ENCODE measurements at places on chromosomes 4 and X.

DNA sequence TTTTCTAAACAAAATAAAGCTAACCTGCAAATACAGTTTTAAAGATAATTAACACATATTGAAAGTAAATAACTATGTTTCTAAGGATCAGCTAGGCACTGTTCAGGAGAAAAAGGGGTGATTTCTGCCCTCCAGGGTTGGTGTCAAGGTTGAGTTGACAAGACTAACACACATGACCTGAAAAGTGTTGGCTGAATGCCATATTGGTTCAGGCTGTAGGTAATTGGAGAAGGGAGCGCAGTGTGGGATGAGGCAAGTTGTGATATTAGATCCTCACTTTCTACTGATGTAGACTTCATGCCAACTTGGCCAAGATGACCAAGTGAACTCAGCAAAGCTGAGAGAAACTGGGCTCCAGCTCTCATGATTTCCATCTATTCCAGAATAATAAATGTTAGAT lies 42.2 kb downstream of the PPM1K start:
- DNase-seq, result no peak
- H3K4me1 ChIP-seq, result no peaks in the 10 kb centered on the region
- H3K4me3 ChIP-seq, result no peak overlapping the region
- no peak overlapping the region for H3K27ac ChIP-seq
- H3K27me3 ChIP-seq, result no peaks in the 10 kb centered on the region

- DNase-seq, result peak; percentile 52
- H3K4me1 ChIP-seq, result no peaks in the 10 kb centered on the region
- H3K4me3 ChIP-seq, result peak overlapping the region; percentile 56
- no peaks in the 10 kb centered on the region for H3K36me3 ChIP-seq
- H3K27ac ChIP-seq, result peak overlapping the region; percentile 12
These were observed 793 bp downstream of the TSPAN7 start for GRCh38 chrX:38561951-38562719.

DNA sequence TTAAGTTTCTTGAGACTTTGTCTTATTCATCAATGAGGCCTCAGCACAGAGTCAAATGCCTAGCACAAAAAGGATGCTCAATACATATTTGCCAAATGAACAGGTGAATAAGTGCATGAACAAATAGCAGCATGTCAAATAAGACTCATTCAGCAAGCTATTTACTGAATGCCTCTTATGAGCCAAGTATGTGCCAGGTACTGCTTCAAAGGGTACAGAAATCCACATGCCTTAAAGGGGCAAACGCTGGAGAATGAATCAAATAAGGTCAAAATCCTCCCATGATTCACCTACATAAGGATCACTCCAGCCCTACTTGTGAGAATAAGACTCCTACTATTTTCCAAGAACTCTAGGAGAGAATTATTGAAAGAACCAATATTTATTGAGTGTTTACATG lies 260.2 kb upstream of the CPEB2 start:
- no peak for DNase-seq
- H3K4me3 ChIP-seq, result no peak overlapping the region
- no peaks in the 10 kb centered on the region for H3K4me1 ChIP-seq
- no peaks in the 10 kb centered on the region for H3K27me3 ChIP-seq
- H3K36me3 ChIP-seq, result no peaks in the 10 kb centered on the region
- H3K27ac ChIP-seq, result no peak overlapping the region

GRCh38 chr4:157779081-157779480 lies 393.7 kb downstream of the GASK1B start:
- DNase-seq, result no peak
- H3K4me3 ChIP-seq, result no peak overlapping the region
- H3K27ac ChIP-seq, result no peak overlapping the region
- H3K4me1 ChIP-seq, result no peaks in the 10 kb centered on the region
- H3K36me3 ChIP-seq, result no peaks in the 10 kb centered on the region

GRCh38 chr4:100736641-100737451 lies 219.0 kb upstream of the EMCN start:
- H3K27ac ChIP-seq, result no peak overlapping the region
- no peak for DNase-seq
- H3K4me3 ChIP-seq, result no peak overlapping the region
- H3K27me3 ChIP-seq, result no peaks in the 10 kb centered on the region

- H3K4me1 ChIP-seq, result no peaks in the 10 kb centered on the region
- no peaks in the 10 kb centered on the region for H3K36me3 ChIP-seq
- no peak overlapping the region for H3K4me3 ChIP-seq
- no peaks in the 10 kb centered on the region for H3K27me3 ChIP-seq
- no peak overlapping the region for H3K27ac ChIP-seq
These were observed 159.9 kb upstream of the SLIT2 start for GRCh38 chr4:20091781-20092180.

GRCh38 chr4:154120006-154120676 lies 331.3 kb upstream of the SFRP2 start:
- no peak overlapping the region for H3K4me3 ChIP-seq
- H3K36me3 ChIP-seq, result no peaks in the 10 kb centered on the region
- H3K27me3 ChIP-seq, result no peaks in the 10 kb centered on the region
- DNase-seq, result no peak
- H3K4me1 ChIP-seq, result no peaks in the 10 kb centered on the region

DNA sequence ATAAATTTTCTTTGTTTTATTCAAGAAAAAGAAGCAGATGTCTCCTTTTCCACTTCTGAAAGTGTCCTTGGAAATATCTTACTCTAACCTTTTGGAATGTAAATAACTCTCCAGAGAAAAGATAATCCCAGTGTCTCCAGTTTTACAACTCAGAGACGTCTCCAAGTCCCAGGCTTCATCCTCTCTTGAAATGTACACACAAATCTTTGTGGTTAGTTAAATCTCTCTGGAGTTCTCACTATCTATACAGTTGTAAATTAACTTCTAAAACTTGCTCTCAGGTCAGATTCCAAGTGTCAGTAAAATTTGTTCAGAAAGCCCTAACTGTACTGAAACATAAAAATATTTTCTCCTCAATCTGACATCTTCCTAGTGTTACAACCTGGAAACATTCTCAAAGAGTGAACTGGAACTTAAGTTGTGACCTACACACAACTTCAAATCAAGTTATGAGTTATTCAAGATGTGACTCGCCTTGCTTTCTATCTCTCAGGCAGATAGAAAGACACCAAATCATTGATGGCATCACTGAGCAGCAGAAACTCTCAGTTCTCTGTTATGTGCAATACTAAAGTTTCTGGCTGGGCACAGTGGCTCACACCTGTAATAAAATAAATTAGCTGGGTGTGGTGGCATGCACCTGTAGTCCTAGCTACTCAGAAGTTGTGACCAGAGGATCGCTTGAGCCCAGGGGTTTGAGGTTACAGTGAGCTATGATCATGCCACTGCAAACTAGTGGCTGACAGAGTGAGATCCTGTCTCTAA lies 284.2 kb downstream of the RCHY1 start:
- H3K27me3 ChIP-seq, result no peaks in the 10 kb centered on the region
- H3K27ac ChIP-seq, result no peak overlapping the region
- H3K4me1 ChIP-seq, result no peaks in the 10 kb centered on the region

DNA sequence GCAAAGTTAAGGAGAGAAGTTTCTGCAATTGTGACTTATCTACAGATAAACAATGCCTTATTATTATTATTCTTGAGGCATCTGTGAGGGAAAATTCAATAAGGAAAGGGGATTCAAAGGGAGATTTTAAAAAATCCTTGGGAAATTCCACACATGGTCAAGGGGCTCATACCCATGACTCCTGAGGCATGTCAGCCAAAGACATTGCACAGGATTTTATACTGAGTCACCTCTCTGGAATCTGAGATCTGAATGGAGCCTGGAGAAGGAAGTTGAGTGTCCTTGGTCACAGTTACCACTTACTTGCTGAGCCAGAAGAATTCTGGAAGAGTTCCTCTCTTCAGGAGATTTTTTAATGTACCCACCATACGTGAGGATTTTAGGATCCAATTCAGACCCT lies 14.4 kb upstream of the CXCL8 start:
- H3K36me3 ChIP-seq, result no peaks in the 10 kb centered on the region
- no peak for DNase-seq
- H3K27ac ChIP-seq, result no peak overlapping the region
- H3K4me3 ChIP-seq, result no peak overlapping the region
- no peaks in the 10 kb centered on the region for H3K4me1 ChIP-seq

DNA sequence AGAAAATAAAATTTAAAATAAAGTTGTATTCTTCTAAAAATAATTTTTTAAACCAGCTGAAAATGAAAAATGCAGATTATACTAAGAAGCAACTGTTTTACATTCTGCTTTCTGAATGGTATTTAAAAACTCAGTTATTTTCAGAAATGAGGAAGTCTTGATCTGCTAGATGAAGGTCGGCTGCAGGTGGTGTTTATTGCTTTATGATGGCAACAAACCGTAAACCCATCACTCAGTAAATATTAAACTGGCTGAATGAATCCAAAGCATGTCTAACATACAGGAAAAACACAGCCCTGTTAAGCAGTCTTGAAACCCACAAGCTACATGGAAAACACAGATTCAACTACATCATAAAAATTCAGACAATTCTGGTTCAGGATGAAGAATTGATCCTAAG lies 29.3 kb downstream of the DYNLT3 start:
- no peaks in the 10 kb centered on the region for H3K4me1 ChIP-seq
- H3K27ac ChIP-seq, result no peak overlapping the region
- H3K4me3 ChIP-seq, result no peak overlapping the region
- no peaks in the 10 kb centered on the region for H3K36me3 ChIP-seq
- peak; percentile 45 for DNase-seq

- no peaks in the 10 kb centered on the region for H3K4me1 ChIP-seq
- no peaks in the 10 kb centered on the region for H3K36me3 ChIP-seq
- H3K4me3 ChIP-seq, result no peak overlapping the region
- H3K27ac ChIP-seq, result no peak overlapping the region
- H3K27me3 ChIP-seq, result no peaks in the 10 kb centered on the region
These were observed 235.9 kb downstream of the SPIN4 start for GRCh38 chrX:63115196-63115595.

- peak overlapping the region; percentile 90 for H3K27ac ChIP-seq
- peak; percentile 33 for DNase-seq
- no peaks in the 10 kb centered on the region for H3K27me3 ChIP-seq
- H3K4me1 ChIP-seq, result peaks cover 13% of the 10 kb centered on the region
- H3K36me3 ChIP-seq, result no peaks in the 10 kb centered on the region
These were observed 424 bp upstream of the ZNF330 start for GRCh38 chr4:141220271-141220670.

DNA sequence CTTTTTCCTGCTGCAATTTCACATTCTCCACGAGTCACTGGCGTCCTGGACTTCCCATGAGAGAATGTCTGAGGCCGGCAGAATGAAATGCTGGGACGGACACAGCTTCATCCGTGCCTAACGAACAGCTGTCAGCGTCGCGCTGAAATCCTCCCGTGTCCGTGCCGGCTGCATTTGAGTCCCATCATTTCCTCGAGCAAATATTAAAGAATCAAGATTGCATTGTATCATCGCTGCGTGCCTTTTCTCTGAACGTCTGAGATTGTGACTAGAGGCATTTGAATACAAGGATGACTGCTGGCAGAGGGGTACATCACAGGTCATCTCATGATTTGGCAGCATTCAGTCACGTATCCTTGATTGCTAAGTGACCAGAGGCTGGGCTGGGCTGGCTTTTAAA lies 279.9 kb downstream of the ASMT start:
- no peaks in the 10 kb centered on the region for H3K4me1 ChIP-seq
- DNase-seq, result no peak
- H3K27ac ChIP-seq, result no peak overlapping the region
- H3K36me3 ChIP-seq, result no peaks in the 10 kb centered on the region
- H3K4me3 ChIP-seq, result no peak overlapping the region
- no peaks in the 10 kb centered on the region for H3K27me3 ChIP-seq

- H3K27me3 ChIP-seq, result no peaks in the 10 kb centered on the region
- H3K4me1 ChIP-seq, result no peaks in the 10 kb centered on the region
- no peak for DNase-seq
- H3K4me3 ChIP-seq, result no peak overlapping the region
These were observed 20.1 kb upstream of the FGFR3 start for GRCh38 chr4:1772853-1773538.

- no peaks in the 10 kb centered on the region for H3K36me3 ChIP-seq
- no peak overlapping the region for H3K27ac ChIP-seq
- no peak for DNase-seq
- no peak overlapping the region for H3K4me3 ChIP-seq
- no peaks in the 10 kb centered on the region for H3K27me3 ChIP-seq
These were observed 13.7 kb downstream of the XG start for GRCh38 chrX:2765549-2765830.

- no peak overlapping the region for H3K27ac ChIP-seq
- H3K4me3 ChIP-seq, result no peak overlapping the region
- H3K27me3 ChIP-seq, result no peaks in the 10 kb centered on the region
- no peaks in the 10 kb centered on the region for H3K36me3 ChIP-seq
- H3K4me1 ChIP-seq, result no peaks in the 10 kb centered on the region
These were observed 244.0 kb downstream of the TMA16 start for GRCh38 chr4:163738521-163738920.

- no peaks in the 10 kb centered on the region for H3K36me3 ChIP-seq
- no peak overlapping the region for H3K4me3 ChIP-seq
- no peaks in the 10 kb centered on the region for H3K4me1 ChIP-seq
These were observed 108.8 kb downstream of the ZNF827 start for GRCh38 chr4:145829629-145830395.

- no peaks in the 10 kb centered on the region for H3K36me3 ChIP-seq
- H3K27me3 ChIP-seq, result no peaks in the 10 kb centered on the region
- H3K4me3 ChIP-seq, result no peak overlapping the region
- no peak for DNase-seq
These were observed 156.6 kb upstream of the CTSO start for GRCh38 chr4:156109943-156110900.

DNA sequence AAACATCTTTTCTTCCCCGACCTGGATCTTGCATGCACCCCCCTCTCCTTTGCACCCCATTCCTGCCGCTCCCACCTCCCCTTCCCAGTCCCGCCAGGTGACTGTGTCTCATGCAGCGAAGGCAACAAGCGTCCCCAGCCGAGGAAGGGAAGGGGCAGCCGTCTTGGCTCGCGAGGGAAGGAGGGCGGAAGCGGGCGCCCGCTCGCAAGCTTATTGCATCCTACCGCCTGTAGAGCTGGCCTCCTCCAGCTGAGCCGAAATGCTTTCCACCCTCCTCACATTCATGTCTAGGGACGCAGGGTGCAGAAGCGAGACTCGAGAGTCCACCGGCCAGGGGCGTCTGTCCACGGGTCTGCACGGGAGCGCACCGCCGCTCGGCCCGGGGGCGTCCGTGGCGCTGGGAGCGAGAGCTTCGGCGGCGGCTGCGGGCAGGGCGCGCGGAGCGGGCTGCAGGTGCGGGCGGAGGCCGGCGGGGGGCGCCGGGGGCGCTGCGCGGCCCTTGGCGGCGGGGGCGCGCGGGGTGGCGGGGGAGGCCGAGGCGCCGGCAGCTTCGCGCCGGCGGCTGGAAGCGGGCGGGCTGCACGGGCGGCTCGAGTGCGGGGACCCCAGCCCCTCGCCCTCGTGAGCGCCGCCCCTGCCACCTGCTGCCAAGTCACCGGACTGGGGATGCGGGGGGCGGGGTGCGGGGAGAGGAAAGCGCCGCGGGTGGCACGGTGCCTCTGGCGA lies at the start of gene KCNIP4:
TSS of gene KCNIP4 (minus strand) at position 426 of the 726 bp plus-strand sequence.
- no peaks in the 10 kb centered on the region for H3K4me1 ChIP-seq
- H3K27ac ChIP-seq, result no peak within 1 kb of the TSS
- H3K4me3 ChIP-seq, result no peak within 1 kb of the TSS
- peaks cover 5% of the 10 kb centered on the region for H3K27me3 ChIP-seq

- no peak overlapping the region for H3K27ac ChIP-seq
- DNase-seq, result no peak
- no peaks in the 10 kb centered on the region for H3K36me3 ChIP-seq
- no peaks in the 10 kb centered on the region for H3K27me3 ChIP-seq
These were observed 38.4 kb upstream of the STS start for GRCh38 chrX:7109049-7109531.

GRCh38 chrX:123943488-123943887 lies 18.0 kb upstream of the STAG2 start:
- H3K4me1 ChIP-seq, result no peaks in the 10 kb centered on the region
- H3K27ac ChIP-seq, result no peak overlapping the region
- no peak for DNase-seq
- no peaks in the 10 kb centered on the region for H3K36me3 ChIP-seq
- H3K4me3 ChIP-seq, result no peak overlapping the region

Measured in Peyer's patch (tissue), 4 donors.